ENCODE measurements at places on chromosomes 7 and 10. TPM values are rescaled to one million over a fixed set of nuclear protein-coding genes. Genes with fewer than 3 reads are reported as not detected.

The GSDME gene
- total RNA-seq: 12.0 TPM

The SPDYE11 gene
- not detected for total RNA-seq

The AKR1C1 gene
- total RNA-seq: 3.2 TPM

The ZPBP gene
- total RNA-seq: not detected

The ANKRD61 gene
- 0.26 TPM for total RNA-seq

The GDI2 gene
- 122 TPM for total RNA-seq

DNA sequence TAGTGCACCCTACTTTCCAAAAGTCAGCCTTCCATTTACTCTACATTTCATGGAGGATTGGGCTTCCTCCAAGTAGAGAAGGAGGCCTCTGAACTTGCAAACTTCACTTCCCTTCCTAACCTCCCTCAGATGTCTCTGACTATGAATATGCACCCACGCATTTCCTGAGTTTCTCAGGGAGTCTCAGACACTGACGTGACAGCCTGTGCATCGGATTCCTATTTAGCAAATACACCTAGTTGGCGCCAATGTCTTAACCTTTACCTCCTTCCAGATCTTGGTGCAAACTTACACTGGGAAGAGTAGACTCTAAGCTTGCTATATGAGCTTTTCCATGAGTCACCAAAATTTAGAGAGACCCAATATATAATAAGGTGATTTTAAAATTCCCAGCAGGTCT lies 920.1 kb upstream of the AUTS2 start:
- no peak for DNase-seq
- no peak overlapping the region for H3K4me3 ChIP-seq
- H3K27me3 ChIP-seq: no peaks in the 10 kb centered on the region
- H3K36me3 ChIP-seq: no peaks in the 10 kb centered on the region
- no peaks in the 10 kb centered on the region for H3K4me1 ChIP-seq

DNA sequence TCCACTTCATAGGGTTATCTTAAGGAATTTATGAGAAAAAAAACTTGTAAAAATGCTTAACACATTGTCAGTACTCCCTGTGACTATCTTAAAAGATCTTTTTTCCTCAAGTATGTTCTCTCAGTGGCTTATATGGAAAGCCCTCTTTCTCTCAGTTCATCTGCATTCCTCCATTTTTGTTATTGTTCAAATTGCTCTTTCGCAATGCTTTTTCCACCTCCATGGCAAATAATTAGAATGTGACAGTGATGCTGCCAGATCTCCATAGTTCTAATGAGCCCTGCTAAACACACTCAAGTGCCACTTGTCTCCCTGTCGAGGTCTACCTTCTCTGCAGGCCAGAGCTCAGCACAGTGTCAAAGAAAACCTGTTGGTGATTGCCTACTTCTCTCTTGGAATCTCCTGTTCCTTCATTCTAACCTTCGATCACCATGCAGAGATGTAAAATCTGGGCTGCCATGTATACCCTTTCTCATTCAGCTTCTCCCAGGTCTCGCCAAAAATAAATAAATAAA lies 37.2 kb upstream of the ABCB5 start:
- no peak overlapping the region for H3K4me3 ChIP-seq
- H3K27ac ChIP-seq: no peak overlapping the region
- no peaks in the 10 kb centered on the region for H3K4me1 ChIP-seq
- H3K27me3 ChIP-seq: no peaks in the 10 kb centered on the region

DNA sequence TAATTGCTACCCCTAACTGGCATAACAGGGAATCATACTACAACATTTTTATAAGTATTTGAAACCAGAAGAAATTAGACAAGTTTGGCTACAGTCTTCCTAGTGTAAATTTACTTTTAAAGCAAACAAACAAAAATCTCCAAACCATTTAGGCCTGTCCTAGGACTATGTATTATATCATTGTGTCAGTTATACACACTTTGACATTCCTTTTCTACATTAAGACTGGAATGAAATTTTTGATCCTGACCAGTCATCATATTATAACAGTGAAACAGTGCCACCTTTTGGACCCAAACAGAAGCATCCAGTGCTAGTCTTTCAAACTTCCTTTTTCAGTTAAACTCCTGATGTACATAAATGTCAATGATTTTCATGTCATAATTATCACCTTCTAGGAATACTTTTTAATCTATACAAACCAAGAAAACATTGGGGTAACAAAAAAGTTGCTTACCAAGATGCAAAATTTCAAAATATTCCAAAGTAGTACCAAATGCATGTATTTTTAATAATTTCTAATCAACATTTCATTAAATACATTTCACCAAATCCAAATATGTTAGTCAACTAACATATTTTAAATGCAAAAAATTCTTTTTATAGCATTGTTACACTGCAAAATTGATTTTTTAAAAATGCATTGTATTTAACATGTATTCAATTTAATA lies 75.7 kb downstream of the IMMP2L start:
- peak; percentile 74 for DNase-seq
- peak overlapping the region; percentile 87 for H3K27ac ChIP-seq
- no peaks in the 10 kb centered on the region for H3K27me3 ChIP-seq
- peaks cover 24% of the 10 kb centered on the region for H3K4me1 ChIP-seq
- H3K4me3 ChIP-seq: no peak overlapping the region

- H3K4me1 ChIP-seq: peaks cover 31% of the 10 kb centered on the region
- peak overlapping the region; percentile 43 for H3K4me3 ChIP-seq
- H3K27me3 ChIP-seq: no peaks in the 10 kb centered on the region
Measured at GRCh38 chr7:84412161-84412969, 217.8 kb upstream of the SEMA3A start.

DNA sequence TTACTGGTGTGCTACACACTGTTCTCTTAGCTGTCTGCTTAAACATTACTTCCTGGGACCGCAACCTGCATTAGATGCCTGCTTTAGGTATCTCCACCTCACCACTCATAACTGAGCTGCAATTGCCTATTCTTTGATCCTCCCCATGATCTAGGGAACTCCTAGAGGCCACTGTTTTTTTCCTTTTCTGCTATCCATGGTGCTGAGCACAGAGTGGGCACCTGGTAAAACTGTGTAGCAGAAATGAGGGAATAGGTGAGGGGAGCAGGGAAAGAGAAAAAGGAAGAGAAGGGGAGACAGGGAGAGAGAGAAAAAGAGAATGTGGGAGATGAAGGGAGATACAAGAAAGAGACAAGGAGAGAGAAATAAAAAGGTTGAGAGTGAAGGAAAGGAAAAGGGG lies 434.9 kb downstream of the ADRA2A start:
- H3K36me3 ChIP-seq: no peaks in the 10 kb centered on the region
- H3K27me3 ChIP-seq: no peaks in the 10 kb centered on the region
- no peak overlapping the region for H3K27ac ChIP-seq

DNA sequence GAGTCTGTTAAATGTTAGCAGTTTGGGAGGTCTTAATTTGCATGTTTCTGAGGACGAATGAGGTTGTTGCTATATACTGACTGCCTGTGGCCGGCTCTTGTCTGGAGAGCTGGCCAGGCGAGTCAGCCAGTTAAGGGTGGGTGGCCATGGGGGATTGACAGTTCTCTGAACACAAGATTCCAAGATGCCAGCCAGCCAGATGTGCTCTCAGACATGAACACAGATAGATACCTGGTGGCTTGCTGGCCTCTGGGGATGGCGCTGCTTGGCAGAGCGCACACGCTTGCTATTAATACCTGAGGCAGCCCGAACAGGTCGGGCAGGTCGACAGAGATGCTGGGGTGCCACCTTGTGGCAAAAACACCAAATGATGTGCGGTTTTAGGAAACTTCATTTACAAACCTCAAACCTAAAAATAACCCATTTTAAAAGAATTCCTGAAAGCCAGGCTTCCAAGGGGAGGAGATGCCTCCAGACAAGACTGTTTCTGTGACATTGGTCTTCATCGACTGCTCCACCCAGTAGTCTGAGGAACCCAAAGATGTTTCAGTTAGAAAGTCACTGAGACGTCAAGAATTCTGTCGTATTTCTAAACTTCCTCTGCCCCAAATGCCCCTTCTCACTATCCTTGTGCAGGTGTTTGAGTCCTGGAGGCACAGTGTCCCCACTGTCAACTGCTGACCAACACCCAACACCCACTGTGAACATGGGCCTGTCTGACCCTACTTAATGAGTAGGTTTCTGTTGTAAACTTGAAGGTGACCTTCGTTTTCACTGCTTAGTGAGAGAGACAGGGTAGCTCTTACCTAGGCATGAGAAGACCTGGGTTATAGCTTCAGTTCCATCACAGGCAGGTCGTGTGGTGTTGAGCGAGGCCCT lies 123.4 kb downstream of the NT5C2 start:
- H3K36me3 ChIP-seq: no peaks in the 10 kb centered on the region
- H3K27ac ChIP-seq: no peak overlapping the region
- peak; percentile 74 for DNase-seq
- H3K4me3 ChIP-seq: no peak overlapping the region

DNA sequence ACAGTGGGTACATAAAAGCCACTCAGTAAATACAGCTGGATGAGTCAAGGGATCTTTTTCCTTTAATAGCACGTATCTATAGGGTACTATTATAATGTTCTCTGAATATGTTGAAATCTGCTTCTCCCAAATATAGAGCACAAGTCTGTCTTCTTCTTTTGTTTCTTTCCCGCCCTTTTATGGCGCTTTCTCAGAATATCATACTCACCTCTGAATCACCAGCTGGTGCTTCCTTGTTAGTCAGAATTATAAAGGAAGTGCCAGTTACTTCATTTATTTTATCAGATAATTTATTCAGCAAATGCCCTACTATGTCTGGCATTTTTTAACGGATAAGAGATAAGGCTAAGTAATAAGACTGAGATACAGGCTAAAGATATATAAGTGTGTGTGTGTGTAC lies 772.9 kb downstream of the SORCS3 start:
- no peak for DNase-seq
- no peak overlapping the region for H3K27ac ChIP-seq
- H3K27me3 ChIP-seq: no peaks in the 10 kb centered on the region
- H3K4me3 ChIP-seq: no peak overlapping the region
- H3K4me1 ChIP-seq: no peaks in the 10 kb centered on the region

DNA sequence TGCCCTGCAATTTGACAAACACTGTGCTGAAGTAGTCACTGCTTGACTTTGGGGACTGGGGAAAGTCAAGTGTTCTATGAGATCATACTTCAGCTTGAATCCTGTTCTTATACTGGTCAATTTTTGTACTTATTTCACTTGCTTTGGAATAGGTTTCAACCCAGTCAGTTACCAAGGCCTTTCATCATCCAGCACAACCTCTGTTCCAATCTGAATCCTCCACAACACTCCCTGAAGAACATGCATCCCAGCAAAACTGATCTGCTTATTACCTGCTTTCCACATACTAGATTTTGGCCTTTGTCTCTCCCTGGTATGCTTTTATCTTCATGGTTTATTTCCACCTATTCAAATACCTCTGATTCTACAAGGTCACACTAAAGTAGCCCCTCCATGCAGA lies 29.5 kb downstream of the DPY19L1 start:
- H3K4me3 ChIP-seq: no peak overlapping the region
- no peak for DNase-seq
- no peaks in the 10 kb centered on the region for H3K36me3 ChIP-seq
- peaks cover 21% of the 10 kb centered on the region for H3K4me1 ChIP-seq
- no peaks in the 10 kb centered on the region for H3K27me3 ChIP-seq

GRCh38 chr7:148503900-148504487 lies 86.6 kb upstream of the C7orf33 start:
- no peak overlapping the region for H3K4me3 ChIP-seq
- peak; percentile 57 for DNase-seq
- no peaks in the 10 kb centered on the region for H3K36me3 ChIP-seq
- no peaks in the 10 kb centered on the region for H3K4me1 ChIP-seq
- H3K27ac ChIP-seq: no peak overlapping the region

DNA sequence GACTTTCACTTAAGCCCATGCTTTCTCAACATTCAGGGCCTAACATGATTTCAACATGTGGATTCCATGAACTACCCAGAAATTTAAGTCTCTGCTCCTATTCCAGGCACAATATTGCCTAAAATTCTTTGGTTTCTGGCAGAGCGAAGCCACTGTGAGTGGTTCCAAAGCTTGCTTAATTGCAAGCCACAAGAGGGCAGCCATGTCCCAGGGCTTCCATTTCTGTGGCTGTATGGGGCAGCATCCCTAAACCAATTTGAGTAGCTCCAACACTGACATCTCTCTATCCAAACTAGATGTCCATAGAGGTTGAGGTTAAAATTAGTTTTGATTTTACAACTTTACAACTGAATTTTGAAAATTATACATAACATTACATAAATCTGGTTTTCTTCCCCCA lies 56.3 kb upstream of the MDFIC start:
- no peak overlapping the region for H3K27ac ChIP-seq
- peak; percentile 60 for DNase-seq
- H3K27me3 ChIP-seq: no peaks in the 10 kb centered on the region
- no peak overlapping the region for H3K4me3 ChIP-seq
- H3K36me3 ChIP-seq: no peaks in the 10 kb centered on the region

- no peak overlapping the region for H3K4me3 ChIP-seq
- no peaks in the 10 kb centered on the region for H3K36me3 ChIP-seq
- DNase-seq: no peak
Measured at GRCh38 chr7:48759431-48760080, 164.8 kb upstream of the CDC14C start.

DNA sequence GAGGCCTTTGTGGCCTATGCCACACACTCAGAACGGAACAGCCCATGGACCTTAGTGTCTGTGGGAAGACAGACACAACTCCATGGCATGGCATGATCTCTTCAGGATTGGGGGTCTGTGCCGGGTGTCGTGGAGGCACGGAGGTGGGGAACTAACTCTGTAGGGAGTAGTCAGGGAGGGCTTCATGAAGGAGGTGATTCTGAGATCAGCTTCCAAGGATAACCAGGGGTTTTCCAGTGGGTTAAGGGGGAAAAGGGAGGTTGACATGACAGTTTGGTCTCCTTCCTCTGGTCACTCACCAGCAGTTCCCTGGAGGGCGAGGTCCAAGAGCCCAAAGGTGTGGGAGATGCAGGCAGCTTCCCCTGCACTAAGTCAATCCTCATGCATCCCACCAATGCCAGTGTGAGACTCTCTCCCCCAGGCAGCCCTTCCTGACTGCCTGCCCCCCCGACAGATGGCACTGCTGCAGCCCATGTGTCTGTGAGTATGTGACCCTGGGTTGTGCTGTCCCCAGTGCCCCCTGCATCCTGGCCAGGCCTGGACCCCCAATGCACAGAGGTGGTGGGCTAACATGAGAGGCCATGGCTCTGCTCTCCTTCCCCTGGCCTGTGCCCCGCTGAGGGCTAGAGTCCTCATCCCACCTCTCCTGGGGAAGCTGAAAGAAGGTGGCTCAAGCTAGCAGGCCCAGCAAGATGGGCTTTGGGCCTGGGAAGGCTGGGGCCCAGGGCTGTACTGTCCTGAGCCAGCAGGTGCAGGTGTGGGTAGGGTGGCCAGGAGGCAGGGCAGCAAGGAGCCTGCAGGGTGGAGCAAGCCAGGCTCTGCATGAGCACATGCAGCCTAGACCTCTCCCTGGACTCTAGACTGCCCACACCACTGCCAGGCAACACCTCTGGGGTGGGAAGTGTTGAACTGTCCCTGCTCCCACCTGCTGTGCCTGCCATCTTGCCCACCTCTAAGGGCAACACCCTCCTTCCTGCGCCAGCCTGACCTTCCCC lies 39.7 kb downstream of the RASGEF1A start:
- H3K36me3 ChIP-seq: no peaks in the 10 kb centered on the region
- H3K4me1 ChIP-seq: no peaks in the 10 kb centered on the region
- no peak overlapping the region for H3K4me3 ChIP-seq
- H3K27me3 ChIP-seq: peaks cover 24% of the 10 kb centered on the region
- no peak for DNase-seq

Data from PC-3 (cell line).